ENCODE measurements at places on chromosomes 5 and 9.

DNA sequence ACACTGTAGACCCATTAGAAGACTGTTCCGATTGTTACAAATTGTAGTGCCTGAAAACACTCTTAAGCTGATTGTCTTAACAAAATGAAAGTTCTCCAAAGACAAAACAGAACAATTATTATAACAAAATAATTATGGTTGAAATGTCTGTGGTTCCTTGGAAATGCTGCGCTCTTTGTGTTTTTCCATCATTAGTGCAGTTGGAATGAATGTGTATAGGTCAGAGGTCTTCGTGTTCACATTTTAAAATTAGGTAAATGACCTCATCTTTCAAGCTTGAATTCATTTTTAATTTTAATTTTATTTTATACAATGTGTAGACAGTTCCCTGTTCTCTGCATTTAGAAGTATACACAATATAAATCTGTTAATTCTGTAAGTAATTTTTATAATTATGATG, 56.7 kb upstream of the NXNL2 start:
- DNase-seq = no peak

GRCh38 chr9:36770025-36770424, 197.3 kb downstream of the MELK start:
- DNase-seq = no peak

GRCh38 chr9:109381011-109381729, 60.3 kb upstream of the EPB41L4B start:
- DNase-seq = no peak

- no peak for DNase-seq
Measured at GRCh38 chr5:157828105-157828943, 30.6 kb downstream of the CLINT1 start.

- no peak for DNase-seq
Measured at GRCh38 chr9:33719581-33720374, 75.6 kb upstream of the PRSS3 start.

DNA sequence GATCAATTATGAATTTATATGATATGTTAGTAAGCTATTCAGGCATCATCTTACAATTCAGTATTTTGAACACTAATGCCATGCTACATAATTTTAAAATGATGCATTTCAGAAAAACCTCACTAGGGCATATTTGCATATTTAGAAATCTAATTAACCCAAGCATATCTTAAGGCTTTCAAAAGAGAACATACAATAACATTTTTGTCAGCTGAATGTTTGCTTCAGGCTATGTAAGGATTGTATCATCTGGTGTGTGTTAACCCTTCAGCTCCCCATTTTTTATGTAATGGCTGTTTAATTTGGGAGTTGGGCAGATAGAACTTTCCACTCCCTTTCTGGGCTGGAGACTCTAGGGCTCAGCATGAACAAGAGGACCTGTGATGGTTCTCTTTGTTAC, 299.1 kb upstream of the EFNA5 start:
- DNase-seq = no peak

DNA sequence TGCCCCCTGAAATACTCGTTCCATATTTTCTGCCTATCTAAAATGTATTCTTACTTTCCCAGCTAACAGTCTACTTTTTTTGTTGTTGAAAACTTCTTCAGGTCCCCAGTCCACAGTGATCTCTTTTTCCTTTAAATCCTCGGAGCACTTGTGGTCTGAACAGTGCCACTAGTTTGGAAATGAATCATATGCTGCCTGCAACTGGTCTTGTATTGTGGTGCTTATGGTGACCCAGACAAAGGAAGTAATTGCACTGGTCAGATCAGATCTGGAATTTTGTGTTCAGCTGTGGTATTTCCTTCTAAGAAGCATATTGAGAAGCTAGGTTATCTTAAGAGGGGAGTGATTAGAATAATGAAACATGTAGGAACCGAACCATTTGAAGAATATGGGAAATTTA, 2.9 kb downstream of the UNC13B start:
- no peak for DNase-seq

- no peak for DNase-seq
Measured at GRCh38 chr5:107265193-107265592, 405.5 kb downstream of the EFNA5 start.

GRCh38 chr9:5617749-5618148, 11.2 kb upstream of the RIC1 start:
- no peak for DNase-seq

- DNase-seq = no peak
Measured at GRCh38 chr5:170221327-170221741, 11.5 kb upstream of the C5orf58 start.

DNA sequence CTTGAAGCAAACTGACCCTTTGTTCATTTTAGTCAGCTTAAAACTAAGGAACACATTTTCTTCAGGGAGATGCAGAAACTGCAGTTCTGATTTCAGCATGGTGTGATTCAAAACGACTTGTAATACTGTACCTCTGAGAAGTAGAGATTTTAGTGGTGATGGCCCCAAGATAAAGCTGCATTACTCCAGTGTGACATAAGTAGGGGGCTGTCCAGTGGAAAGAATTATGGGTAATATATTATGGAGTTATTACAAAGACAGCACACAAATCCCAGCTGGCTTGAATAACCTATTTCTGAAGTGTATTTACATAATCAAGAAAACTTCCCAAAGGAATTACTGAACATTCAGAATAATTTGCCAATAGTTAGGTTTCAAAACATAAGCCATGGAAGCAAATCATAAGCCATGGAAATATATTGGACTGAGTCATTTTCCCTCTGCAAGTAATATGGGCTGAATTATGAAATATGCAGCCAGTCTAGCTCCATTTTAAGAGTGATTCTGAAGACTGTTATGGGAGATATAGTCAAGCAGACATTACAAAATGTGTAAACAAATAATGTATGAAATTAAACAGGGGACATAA, 133.7 kb upstream of the FBXL17 start:
- DNase-seq = no peak

DNA sequence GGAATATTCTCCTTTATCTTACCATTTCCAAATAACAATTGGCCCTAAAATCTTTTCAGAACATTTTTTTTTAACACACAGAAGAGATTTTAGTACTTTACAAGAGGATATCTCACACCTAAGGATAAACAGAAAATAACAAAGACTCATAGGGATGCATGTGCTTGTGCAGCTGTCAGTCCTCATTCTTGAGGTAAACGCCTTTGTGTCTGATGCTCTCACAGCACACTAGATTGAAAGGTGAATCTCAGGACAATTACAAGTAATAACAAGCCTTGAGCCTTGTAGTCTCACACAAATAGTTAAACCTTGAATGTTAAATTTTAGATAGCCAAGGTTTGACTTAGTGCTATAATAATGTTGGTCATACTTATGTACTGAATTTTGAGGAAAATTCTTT, 439.2 kb downstream of the PTPRD start:
- DNase-seq = no peak

GRCh38 chr9:12797037-12797436, 22.2 kb downstream of the LURAP1L start:
- no peak for DNase-seq

GRCh38 chr9:116683535-116683934, 3.6 kb upstream of the TRIM32 start:
- DNase-seq = no peak

- no peak for DNase-seq
Measured at GRCh38 chr9:109414125-109414785, 83.9 kb downstream of the PTPN3 start.

- no peak for DNase-seq
Measured at GRCh38 chr9:121156263-121156731, 45.4 kb downstream of the RAB14 start.

- no peak for DNase-seq
Measured at GRCh38 chr5:122719991-122720746, 54.7 kb upstream of the SNX2 start.

DNA sequence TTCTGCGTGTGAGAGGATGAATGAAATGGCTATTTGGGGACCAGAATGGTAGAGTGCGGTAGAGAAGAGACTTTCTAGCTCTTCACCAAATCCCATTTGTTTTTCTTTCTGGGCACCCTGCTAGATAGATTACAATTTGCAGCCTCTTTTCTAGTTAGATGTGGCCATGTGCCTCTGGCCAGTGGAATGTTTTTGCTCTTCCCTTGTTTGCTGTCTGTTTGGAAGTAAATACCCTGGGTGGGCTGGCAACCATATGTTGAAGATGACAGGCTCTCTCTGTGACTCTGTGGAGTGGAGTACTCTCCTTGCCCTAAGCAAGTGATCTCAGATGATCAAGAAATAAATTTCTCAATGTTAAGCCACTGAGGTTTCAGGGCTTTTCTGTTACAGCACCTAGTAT, 12.9 kb downstream of the GNG10 start:
- no peak for DNase-seq

DNA sequence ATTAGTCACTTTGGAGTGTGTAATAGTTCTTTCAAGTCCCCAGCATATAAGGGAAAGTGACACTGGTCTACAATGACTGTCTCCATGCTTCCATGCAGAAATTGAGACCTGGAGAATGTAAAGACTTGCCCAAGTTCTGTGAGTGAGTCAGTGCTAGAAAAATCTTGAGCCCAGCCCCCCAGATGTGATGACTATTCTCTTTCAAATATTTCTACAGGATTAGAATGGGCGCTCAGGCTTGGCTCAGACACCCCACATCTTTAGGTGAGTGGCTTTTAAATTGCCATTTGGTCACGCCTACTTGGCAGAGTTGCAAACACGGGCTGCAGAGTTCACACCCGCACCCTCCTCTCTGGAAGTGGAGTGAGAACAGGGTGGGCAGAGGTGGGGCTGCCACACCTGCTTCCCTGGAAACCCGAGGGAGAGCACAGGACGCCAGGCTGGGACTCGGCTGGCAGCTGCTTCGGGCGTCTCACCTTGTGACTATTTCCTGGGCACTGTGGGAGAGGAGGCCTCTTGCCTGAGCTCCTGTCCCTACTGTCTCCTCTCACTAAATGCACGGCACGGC, 37.6 kb downstream of the ROPN1L start:
- no peak for DNase-seq

DNA sequence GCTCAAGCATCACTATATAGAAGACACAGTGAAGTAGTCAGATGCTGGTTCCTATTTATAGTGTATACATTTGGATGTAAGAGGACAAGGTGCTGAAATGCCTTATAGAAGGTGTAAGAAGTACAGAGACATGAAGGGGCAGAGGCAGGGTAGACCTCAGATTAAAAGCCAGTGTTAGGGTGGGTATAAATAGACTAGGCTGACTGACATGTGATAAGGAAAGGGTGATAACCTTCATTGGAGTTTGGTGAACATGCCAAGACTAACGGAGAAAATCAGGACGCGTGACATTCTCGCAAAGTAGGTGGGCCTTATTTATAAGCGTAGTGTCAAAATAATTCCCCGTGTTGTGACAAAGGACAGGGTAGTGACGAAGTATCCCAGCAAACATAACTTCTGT, 59.1 kb upstream of the HRH2 start:
- no peak for DNase-seq

GRCh38 chr5:127906562-127907204, 176.9 kb upstream of the SLC12A2 start:
- peak; percentile 3 for DNase-seq

Measured in CD8-positive, alpha-beta T cell (primary cell).